ENCODE measurements at places on chromosomes 6 and 20.

DNA sequence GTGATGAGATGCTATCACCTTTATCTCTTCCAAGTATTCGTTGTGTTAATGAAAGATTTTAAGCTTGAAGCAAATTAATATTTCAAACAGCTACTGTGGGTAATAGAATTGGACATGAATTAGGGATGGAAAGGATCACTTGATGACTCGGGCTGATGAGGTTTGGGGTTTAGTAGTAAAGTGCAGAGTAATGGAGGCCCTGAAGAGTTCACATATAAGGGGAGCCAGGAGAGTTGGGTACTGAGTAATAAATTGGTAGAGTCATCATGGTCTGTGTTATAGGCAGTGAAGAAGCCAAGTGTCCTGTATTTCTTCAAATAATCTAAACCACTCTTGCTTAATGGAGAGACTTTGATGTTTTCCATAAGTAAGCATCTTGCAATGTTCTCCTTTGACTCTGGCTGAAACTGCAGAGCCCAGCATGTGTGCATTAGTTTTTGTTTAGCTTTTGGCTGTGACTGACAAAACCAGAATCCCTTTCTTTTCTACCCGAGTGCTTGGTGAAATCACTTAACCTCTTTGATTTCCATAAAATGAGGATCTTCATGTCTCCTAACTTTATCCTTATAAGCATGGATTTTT is 57.6 kb downstream of the L3MBTL3 start:
- DNase-seq, result no peak

- no peak for DNase-seq
Observed at GRCh38 chr6:168906391-168906790, 347.3 kb downstream of the THBS2 start.

DNA sequence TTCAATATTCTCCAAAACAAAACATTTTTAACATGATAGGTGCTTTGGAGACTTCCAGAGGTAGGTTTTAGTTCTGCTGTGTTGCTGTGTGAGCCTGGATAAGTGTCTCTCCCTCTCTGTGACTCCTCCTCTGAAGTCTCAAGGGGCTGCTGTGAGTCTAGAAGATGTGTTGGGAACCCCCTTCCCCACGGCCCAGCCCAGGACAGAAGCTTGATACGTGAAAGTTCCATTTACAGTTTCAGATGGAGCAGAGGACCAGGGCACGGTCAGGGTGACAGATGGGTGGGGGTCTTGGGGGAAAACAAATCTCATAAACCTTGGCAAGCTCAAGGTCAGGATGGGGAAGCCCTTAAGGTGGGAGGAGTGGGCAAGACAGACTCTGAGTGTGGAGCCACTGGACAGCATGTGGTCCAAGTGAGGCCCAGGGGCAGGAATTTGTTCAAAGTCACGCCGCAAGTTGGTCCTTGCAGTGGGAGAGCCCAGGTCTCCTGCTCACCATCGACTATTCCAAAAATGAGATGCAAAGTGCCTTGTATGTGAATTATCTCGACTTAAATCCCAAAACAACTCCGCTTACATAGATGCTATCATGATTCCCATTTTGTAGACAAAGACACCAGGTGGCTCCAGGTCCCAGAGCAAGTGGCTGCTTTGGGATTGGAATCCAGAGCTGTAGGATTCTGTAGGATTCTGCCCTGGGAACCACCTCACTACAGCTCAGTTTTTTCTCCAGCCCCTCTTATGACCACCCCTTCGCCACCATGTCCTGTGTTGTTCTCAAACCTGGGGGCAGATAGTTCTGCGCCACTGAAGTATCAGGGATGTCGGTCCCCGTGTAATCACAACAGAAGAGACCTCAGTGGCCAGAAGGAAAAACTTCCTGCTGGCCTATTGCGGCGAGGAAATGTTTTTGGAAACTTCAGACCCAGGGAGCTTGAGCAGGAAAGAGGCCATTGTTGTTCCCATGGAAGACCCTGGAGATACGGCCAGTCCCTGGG is 1.9 kb downstream of the TGM2 start:
- no peak for DNase-seq

GRCh38 chr6:85114581-85114935 is 335.3 kb upstream of the NT5E start:
- DNase-seq, result no peak

DNA sequence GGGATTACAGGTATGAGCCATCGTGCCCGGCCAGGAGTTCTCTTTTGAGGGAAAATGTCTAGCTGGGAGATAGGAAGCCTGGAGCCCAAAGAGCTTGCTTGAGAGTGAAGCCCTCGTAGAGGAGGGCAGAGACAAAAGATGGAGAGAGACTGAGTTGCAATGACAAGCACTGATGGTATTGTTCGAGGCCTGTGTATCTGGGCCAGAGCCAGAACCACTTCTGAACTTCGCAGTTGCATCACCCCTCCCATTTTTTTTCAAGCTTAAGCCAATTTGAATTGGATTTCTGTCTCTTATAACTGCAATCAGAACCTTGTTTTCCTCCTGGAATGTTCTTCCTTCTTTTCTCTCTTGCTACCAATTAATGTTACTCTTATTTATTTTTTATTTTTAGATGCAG is 83.1 kb downstream of the KCNB1 start:
- DNase-seq, result no peak

- no peak for DNase-seq
Observed at GRCh38 chr6:148790817-148791216, 44.0 kb downstream of the UST start.

DNA sequence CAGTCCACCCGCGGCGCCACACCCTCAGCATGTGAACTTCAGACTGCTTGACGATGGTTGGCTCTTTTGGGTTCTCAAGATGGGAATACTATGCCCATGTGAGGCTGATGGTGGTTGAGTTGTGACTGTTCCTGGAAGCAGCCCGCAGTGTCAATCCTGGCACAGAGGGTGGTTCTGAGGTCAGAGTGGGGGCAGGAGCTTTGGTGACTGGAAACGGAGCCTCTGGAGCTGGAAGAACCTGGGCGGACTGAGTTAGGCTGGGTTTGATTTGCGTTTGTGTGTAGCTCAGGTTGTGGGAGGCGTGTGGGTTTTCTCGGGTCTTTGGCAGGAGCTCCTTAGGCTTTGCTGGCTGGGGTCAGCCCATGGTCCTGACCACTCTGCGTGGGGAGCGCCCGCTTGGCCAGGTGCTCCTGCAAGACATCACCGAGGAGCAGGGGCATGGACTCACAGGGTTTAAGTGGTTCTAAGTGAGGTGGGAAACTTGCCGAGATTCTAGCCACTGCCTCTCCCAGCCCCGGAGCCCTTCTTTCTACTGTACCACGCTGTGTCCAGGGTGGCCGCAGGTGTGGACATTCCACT is 37.3 kb upstream of the SLC22A1 start:
- DNase-seq, result no peak

GRCh38 chr20:43191946-43192863 is 2.5 kb upstream of the PTPRT start:
- DNase-seq, result no peak

DNA sequence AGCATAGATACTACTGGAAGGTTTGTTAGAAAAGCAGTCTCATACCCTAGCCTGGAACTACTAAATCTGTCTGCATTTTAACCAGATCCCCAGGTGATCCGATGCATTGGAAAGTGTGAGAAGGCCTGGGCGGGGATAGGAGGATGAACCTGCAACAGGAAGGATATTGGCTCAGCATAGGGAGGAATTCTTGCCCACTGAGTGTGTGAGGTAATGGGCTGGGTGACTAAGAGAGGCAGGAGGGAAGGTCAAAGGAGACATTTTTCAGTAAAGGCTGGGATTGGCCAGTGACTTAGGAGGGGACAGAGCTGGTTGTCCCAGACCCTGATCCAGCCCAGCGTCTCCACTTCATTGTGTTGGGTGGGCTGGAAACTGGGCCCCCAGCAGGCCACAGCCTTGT is 191.0 kb upstream of the LRFN2 start:
- DNase-seq, result no peak

DNA sequence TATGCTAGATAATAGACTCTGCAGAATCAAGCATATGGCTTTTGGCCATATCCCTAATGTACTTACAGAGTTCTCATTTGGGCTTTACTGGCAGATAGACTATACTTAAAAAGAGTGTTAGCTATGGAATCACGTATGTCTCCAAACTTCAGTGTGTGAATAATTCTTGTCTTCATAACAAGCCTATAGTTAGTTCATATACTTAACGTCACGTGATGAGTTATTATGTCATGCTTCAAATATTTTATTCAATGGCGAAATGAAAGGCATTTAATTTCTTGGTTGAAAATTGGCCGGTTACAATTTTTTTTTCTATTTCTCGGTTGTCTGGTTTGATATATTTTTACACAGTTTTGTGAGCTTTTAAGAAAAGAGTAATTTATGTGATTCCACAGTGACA is 62.7 kb downstream of the MEI4 start:
- DNase-seq, result no peak

DNA sequence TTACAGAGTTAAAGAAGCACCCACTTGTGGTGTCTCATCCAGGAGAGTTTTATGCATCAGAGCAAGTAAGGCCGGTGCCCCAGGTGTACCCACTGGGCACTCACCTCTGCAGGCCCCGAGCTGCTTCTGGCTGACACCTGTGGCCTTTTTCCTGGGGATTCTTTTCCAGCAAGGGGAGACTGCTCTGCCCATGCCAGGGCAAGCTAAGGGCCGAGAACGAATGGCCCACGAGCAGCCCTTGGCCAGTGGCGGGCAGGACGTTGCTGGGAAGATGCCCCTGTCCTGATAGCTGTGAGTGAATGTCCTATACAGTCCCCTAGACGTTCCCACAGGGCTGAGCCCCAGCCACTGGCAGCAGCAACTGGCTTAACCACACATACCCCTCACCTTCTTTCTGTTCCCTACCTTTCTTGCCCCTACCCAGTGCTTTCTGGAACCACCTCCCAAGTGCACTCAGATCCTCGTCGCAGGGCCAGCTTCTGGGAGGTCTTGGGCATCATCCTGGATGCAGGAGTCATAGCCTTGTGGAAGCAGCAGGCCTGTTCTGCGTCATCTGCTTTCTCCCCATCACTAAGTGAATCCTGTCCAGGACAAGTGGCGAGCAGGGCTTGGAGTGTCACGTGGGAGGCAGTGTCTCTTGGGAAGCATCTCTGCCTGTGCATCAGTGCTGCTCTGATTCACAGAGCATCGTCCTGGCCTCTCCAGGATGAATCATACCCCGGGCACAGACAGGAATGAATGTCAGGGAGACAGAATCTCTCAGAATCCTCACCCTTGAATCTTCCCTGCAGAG is 32.5 kb downstream of the SYNDIG1 start:
- DNase-seq, result peak; percentile 75

GRCh38 chr20:17836303-17836861 is 132.2 kb downstream of the SNX5 start:
- no peak for DNase-seq

DNA sequence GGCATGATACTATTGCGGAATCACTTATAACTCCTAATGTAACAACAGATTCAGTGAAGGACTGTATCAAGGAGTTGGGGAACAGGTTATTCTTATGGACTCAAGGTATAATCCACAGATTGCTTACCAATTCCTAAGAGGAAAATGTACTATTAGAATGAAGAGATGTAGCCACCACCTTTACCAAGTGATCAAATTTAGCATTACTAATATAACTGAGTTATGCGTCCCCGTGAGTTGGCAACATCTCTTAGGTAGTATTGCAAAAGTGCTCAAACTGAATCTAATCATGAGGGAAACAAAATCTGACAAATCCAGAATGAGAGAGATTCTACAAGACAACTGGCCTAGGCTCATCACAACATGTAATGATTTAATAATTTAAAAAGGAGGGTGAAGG is 777 bp upstream of the SNRNP48 start:
- DNase-seq, result no peak

GRCh38 chr6:143743301-143744166 is 65.8 kb downstream of the PHACTR2 start:
- DNase-seq, result no peak

Data from ascending aorta (tissue), 2 donors.